ENCODE measurements at places on chromosomes 6 and 20. TPM values are rescaled to one million over a fixed set of nuclear protein-coding genes. Genes with fewer than 3 reads are reported as not detected.

GRCh38 chr6:126529637-126530362, 189.9 kb downstream of the CENPW start:
- no peak for ATAC-seq

Gene OPN5
- 0.59 TPM for total RNA-seq

- ATAC-seq, result no peak
Measured at GRCh38 chr6:88975369-88975768, 12.0 kb upstream of the RNGTT start.

DNA sequence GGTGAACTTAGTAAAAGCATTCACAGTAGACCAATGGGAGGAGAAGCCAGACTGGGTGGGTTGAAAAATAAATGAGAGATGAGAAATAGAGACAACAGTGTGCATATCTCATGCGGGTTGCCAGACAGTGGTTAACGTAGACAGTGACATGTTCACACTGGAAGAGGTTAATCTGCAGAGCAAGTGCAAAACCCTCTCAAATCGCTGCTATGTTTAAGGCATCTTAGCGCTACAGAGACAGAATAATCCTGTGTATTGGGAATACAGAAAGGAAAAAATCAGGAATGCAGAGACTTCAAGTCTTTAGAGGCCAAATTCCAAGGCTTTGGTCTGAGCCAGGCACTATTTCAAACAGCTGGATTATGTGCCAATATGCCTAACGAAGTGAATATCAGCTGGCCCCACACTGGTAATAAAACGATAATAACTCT, 107.1 kb downstream of the TSHZ2 start:
- ATAC-seq, result no peak

- ATAC-seq, result no peak
Measured at GRCh38 chr6:52558266-52559000, 18.4 kb downstream of the TRAM2 start.

Data from motor neuron (in vitro differentiated cells).